Activated T-cell treated with anti-CD3 and anti-CD28 coated beads for 24 hours (primary cell): ENCODE measurements at places on chromosomes 13 and 19.

GRCh38 chr13:113803409-113804016 is 44.5 kb downstream of the TMEM255B start:
- no peak for DNase-seq

DNA sequence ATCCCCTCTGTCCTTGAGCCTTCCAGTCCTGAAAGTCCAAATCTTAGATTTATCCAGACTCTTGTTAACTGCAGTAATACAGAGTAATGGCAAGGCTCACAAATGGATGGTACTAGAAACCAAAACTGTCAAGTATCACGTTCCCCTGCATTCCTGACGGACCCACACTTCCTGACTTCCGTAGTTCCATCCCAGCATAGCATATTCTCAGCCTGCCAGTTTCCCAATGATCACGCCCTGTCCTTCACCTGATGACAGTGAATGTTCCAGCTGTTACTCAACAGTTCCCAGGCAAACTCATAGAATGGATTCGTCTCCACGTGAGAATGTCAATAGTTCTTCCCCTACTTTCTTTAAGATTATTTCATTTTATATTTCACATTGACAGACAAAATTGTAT is 33.6 kb downstream of the SLC7A1 start:
- no peak for DNase-seq

DNA sequence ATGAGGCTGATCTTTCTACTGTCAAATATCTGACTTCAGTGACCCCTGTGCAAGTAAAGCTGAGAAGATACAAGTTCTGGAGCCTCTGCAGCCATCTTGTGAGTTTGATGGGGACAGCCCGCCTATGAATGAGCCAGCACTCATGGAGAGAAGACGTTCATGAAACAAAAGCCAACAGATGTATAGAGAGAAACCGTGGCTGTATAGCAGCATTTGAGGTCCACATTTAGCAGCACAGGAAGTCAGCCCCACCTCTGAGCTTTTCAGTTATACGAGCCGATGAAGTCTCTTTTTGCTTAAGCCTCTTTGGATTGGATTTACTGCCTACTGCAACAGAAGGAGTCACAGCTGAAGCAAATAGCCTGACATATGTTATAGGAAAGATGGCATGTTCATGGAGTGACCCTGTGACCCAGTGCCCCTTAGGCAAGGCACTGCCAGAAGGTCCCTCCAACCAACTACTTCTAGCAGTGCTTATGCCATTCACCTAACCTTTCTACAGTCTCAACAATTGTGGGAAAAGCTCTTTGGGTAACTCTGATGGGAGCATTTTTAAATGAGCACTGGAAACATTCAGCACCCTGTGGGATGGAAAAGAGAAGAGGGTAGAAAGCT is 3.5 kb upstream of the DLEU7 start:
- no peak for DNase-seq

- no peak for DNase-seq
These were observed 25.8 kb upstream of the TINCR start for GRCh38 chr19:5593343-5594255.

DNA sequence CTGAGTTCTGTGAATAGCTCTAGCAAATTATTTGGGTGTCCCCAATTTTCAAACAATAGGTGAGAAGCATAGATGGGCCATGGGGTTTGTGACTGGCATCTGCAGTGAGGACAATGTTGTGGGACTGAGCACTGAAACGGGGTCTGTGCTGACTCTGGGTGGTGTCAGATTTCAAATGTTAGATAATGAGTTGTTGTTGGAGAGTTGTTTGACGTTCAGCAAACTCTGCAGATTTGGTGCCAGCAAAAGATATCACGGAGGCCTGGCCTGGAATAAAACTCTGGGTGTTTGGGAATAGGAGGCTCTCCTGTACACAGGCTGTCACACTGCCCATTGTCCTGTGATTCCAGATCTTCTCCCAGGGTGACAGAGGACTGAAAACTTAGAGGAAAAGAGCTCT is 2.9 kb downstream of the ZNF90 start:
- DNase-seq: no peak

DNA sequence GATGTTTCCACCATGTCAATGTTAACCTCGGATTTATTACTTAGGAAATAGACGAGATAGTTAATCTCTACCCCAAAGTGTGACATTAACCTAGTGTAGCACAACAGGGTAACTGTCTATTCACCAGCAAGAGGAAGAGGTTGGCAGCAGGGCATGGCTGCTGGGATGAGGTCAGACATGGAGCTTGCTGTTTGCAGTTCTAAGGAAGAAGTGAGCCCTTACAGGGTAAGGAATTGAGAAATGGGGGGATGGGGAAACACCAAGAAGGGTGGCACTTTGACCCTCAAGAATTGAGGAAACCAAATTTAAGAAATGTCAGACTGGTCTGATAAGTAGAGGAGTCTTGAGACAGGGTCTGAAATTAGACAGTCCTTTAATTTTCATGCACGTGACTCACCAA is 62.4 kb downstream of the MBD3L2B start:
- no peak for DNase-seq

GRCh38 chr19:3369337-3370213 is 3.2 kb downstream of the NFIC start:
- DNase-seq: no peak

DNA sequence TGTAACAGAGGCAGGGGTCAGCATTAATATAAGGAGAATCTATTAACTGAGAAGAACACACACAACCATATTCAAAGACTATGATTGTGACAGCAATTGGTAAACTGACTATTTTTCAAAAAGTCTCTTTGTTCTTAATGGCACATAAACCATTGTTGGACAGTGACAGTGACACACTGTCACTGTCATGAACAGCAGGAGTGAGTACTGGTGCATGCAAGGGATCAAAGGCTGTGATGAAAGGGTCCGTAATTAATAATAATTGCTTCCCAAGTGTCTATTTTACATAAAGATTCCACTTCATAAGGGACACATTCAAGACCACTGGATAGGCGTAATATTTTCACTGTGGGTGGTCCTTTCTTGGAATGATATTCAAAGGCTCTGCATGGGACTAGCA is 50.7 kb downstream of the LHFPL6 start:
- no peak for DNase-seq

GRCh38 chr13:24261566-24261965 is 47.8 kb upstream of the C1QTNF9 start:
- no peak for DNase-seq

GRCh38 chr13:59533561-59534555 is 629.9 kb downstream of the DIAPH3 start:
- no peak for DNase-seq

DNA sequence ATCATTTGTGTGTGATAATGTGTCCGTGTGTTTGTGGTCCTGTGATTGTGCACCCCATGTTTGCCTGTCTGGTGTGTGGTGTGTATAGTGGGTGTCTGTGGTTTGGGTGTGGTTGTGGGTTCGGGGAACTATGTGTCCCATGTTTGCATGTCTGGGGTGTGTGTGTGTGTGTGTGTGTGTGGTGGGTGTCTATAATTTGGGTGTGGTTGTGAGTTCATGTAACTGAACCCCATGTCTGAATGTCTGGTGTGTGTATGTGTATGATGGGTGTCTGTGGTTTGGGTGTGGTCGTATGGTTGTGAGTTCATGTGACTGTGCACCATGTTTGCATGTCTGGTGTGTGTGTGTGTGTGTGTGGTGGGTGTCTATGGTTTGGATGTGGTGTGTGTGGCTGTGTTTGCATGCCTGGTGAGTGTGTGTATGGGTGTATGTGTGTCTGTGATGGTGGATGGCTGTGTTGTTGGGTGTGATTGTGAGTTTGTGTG is 11.1 kb upstream of the NFIX start:
- DNase-seq: no peak

DNA sequence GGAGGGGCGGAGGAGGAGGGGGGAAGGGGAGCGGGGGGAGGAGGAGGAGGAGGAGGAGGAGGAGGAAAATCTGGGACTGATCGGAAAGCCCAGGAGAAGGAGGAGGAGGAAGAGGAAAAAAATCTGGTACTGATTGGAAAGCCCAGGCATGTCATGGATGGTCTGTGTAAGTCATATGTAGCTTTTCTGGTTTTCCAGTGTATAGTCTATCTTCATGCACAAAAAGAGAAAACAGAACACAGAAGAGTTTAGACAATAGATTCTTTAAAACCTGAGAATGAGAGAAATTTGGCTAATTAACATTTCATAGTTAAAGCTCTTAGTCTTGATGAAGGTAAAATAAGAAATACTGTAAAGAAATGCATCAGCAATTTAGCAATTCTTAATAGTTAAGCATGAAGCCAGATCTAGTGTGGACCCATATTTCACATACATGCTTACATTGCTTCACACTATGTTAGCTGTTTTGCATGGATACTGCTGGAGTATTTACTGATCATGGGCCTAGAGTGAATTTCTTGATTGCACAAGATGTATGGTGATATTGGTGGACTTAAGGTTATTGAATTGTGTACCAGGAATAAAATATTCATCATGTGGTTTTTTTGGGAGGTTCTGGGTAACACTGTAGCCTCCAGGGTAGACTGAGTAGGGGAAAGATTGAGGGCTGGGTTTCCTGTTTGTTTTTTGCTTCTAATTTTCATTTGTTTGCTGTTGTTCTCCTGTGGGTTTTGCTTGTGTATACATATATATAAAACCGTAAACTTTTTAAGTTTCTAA is 41.4 kb downstream of the SUCLA2 start:
- no peak for DNase-seq

DNA sequence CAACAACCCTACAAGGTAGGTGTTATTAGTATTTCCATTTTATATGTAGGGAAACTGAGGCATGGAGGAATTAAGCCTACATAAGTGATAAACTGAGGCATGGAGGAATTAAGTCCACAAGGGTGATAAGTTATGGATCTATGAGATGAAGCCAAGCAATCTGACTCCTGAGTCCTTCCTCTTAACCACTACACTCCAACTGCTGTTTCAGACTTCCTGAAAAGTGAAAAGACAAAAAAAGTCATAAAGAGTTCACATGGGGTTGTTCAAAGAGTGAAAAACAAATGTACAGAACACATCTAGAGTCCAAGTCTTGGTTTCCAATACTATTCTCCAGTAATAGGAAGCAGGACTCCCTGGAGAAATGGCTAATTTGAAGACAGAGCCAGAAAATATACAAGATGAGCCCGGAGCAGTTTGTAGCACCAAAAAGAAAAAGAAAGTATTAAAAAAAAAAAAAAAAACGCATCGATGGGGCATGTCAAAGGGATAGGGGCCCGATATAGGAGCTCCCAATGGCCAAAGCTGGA is 12.1 kb downstream of the CRYL1 start:
- no peak for DNase-seq

GRCh38 chr13:39105110-39105509 is 66.9 kb downstream of the NHLRC3 start:
- no peak for DNase-seq

DNA sequence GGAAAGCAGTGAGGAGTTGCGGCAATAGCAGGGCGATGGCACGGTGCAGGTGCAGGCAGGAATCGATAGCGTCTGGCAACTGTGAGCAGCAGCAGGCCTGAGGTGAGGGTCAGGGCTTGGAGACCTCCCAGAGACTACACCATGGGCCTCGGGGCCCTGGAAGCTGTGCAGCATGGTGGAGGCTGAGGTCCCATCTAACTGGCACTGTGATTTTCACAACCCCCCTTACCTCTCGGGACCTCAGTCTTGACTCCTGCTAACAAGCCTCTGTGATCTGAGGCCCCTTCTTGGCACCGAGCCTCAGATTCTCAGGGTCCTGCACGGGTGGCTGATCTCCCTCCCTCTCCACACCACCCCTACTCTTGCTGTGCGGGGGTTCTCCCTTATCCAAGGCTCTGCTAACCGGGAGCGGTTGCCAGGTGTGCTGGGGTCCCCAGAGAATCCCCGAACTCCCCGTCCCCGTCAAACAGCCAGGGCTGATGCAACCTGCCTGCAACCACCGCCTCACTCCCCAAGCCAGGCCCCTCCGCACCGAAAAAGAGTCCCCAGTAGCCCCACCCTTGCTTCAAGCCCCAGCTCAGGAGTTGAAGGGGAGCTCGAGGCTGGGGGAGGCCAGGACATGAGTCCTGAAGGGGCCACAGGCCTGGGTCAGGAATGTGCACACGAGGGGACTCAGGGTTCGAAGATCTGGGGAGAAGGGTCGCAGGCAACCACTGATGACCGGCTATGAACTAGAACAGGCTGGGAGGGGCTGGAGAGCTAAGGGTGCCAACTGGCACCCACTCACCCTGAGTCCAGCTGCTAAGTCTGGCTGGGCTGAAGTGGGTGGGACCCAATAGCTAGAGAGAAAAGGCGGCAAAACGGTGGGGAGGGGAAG is 4.8 kb upstream of the ATF5 start:
- DNase-seq: no peak

- no peak for DNase-seq
These were observed 1.0 kb downstream of the USE1 start for GRCh38 chr19:17216058-17216670.

DNA sequence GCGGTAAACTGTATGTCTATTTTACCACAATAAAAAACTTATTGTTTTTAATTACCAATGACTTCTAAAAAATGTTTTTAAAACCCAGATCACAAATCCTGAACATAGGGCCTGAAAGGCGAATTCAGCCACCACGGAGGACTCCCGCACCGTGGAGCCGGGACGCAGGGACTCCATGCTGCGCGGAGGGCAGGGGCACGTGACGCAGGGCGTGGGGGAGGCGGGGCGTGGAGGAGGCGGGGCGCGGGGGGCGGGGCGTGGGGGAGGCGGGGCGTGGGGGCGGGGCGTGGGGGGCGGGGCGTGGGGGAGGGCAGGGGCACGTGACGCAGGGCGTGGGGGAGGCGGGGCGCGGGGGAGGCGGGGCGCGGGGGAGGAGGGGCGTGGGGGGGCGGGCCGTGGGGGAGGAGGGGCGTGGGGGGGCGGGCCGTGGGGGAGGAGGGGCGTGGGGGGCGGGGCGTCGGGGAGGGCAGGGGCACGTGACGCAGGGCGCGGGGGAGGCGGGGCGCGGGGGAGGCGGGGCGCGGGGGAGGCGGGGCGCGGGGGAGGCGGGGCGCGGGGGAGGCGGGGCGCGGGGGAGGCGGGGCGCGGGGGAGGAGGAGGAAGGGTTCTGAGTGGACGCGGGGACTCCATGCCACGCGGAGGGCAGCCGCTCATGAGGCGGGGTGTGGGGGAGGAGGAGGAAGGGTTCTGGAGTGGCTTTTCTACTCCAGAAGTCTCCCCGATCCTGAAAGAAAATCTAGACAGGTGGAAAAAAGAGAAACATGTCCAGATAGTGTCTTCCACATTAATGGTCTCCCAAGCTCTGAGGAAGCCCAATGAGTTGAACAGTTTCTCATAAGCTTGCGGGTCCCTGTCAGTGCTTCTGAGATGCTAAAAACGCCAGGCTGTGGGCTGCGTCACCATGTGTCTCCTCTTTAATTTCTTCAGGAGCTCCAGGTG is 4.4 kb upstream of the PROZ start:
- peak; percentile 40 for DNase-seq

DNA sequence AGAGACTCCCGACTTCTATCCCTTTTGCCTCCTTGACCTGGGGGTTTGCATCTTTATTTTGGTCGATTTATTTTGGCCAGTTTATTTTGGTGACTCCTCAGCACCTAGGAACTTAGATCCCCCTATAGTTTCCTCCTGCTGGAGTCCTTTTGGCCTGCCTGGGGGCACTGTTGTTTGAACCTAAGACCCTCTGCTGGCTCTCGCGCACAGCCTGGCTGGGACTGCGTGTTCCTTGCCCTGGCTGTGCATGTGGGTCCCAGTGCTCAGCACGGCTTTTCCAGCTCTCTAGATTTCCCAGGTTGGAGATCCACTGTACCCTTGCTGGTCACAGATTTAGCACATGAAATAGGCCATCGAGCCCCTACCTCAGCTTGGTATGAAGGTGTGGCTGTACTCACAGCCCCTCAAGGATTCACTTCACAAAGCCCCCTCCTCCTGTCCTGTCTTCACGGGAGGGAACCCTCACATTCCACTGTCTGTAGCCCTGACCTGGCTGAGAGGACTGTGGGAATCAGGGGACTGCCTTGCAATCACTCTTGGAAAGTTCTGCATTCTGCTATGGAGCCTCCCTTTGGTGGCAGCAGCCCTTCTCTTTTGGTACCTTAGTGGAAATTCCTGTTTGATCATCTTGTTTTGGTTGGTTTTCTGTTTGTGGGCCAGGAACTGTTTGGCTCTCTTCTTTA is 8.3 kb downstream of the UBAC2 start:
- no peak for DNase-seq
